ENCODE measurements at places on chromosomes 5 and 9.

DNA sequence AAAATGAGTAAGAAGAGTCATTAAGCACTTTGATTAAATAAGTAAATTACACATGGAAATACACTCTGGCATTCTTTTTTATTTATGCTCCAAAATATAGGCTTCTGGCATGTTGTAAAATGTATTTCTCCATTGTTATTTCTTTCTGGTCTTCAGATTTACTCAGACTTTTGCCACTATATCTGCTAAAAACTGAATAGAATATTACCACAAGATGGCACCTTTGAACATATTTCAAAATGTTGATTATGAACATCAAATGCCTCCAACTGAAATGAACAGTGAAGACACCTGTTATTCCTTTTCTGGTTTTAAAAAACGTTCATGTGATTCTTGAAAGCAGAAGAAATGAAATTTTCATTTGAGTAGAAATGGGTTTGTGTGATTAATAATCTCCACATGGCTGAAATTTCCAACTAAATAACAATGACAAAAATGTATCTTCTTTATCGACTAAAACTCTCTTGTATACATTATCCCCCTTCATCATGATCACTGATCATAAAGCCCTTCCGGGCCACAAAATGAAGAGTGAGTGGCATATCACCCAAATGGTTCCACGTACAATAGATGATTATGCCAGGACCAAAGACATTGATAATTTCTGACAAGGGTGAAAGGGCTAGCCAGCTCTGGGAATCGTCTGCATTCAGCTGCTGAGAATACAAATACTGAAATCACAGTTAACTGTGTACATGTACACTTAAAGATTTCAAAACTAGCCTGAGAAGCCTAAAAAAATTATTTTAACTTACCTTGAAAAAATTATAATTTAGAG, 23.8 kb downstream of the TYRP1 start:
- DNase-seq: no peak

GRCh38 chr9:123063177-123063598, 29.7 kb downstream of the GPR21 start:
- no peak for DNase-seq

DNA sequence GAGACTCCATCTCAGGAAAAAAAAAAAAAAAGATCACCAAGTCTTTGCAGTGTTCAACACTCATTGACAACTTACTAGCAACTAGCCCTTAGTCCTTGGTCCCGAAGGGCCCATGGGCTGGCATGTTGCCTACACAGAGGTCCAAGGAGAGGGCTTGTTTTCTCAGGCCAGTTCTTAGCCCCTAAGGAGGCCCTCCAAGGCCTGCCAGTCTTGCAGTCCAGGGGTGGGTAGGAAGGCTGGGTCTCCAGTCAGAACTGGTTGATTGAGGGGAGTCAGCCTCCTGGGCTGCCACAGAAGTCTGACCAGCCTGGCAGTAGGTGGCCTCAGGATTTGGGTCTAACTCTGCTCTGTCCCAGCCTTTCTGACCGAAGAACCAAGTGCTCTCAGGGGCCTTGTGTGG, 32.7 kb downstream of the IER5L start:
- no peak for DNase-seq

DNA sequence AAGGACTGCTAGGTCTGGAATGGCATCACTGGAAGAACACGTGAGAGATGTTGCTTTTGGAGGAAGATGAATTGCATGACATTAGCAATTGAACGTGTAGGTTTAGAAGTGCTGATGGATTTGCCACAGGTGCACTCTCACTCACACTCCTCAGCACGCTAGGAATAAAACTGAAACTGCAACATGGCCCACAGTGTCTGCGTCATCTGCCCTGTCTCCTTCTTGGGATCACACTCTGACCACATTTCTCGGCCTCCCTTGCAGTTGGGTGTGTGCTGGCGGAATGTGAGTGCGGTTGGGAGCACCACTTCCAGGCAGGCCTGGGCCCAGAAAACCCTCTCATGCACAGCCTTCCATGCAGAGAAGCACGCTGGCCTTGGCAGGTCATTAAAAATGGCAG, 152.8 kb upstream of the LHFPL2 start:
- DNase-seq: no peak

DNA sequence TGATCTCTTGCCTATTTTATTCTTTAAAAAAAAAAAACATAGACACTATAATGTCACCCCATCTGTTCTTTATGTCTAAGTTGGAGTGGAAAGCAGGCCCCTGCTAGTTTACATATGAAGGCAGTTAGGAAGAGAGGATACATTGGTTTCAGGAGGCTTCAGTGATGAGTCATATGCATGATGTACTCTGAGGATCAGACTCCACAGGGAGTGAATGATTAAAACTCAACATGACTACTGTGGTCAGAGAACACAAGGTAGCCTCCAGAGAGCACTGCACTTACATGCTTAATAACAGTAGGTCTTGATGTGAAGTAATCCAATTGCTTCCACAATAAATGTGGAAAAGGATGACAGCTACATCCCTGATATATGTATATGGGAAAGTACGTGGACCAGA, 22.7 kb upstream of the FSTL4 start:
- peak; percentile 71 for DNase-seq

GRCh38 chr5:11139217-11139865, 378.3 kb upstream of the DAP start:
- DNase-seq: no peak

DNA sequence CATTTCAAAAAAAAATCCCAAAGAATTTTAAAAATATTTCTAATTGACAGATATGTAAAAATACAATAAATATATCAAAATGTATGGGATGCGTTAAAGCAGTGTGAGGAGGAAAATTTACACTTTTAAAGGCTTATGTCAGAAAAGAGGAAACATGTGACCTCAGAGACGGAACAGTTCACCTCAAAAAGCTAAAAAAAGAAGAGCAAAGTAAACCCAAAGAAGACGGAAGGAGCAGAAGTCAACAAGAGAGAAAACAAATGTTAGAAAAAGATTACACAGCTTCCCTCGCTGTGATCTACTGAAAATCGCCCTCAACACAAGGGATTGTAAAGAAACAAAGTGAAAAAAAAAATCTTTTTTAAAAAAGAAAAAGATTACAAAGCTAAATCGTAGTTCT, 186.9 kb downstream of the AUH start:
- no peak for DNase-seq

- DNase-seq: no peak
Observed at GRCh38 chr5:138792195-138792790, 39.1 kb downstream of the CTNNA1 start.

DNA sequence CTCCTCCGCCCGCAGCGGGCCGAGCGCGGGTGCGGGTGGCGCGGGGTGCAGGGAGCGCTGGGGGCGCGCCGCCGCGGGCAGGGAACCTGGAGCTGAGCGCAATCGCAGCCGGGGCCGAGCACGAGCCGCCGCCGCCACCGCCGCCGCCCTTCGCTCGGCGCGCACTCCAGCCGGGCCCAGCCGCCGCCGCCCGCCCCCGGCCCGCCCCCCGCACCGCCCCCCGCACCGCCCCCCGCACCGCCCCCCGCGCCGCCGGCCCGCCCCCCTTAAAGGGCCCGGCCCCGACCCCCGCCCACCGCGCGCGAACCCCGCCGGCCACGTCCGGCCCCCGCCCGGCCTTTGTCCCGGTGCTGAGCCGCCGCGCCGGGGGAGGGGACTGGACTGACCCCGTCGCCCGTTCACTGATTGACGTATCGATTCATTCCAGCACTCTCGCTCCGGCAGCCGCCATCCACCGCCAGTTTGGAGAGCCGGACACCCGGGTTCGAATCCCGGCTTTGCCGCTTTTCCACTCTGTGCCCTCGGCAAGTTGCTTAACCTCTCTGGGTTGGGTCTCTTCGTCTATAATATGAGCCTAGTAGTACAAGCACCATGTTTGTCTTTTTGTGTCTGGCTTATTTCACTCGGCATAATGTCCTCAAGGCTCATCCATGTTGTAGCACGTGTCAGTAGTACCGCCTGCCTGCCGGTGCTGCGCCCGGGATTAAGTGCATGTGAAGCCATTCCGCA, at the start of gene SH3PXD2B:
SH3PXD2B (minus strand) TSS at position 168 of the 729 bp plus-strand sequence. CDS start 173 bp downstream, outside the sequence.
- peak; percentile 55 for DNase-seq

DNA sequence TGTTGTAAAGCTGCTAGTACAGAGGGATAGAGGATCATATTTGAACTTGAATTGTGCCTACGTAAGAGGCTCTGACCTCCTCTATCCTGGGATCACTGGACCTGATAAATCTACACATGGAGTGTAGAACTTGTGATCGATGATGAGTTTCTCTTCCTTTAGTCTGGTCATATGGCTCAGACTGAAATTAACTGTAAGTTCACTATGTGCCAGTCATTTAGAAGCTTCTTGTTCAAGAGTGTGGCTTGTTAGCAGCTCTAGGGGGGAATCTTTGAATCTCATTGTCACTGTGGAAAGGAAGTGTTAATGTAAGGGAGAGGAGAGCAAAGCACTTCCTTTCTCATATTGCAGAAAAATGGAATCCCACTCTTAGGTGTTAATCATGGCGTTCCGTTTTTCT, 12.1 kb downstream of the ZBTB34 start:
- DNase-seq: no peak

- DNase-seq: no peak
Observed at GRCh38 chr5:72458407-72458806, 48.8 kb downstream of the ZNF366 start.

DNA sequence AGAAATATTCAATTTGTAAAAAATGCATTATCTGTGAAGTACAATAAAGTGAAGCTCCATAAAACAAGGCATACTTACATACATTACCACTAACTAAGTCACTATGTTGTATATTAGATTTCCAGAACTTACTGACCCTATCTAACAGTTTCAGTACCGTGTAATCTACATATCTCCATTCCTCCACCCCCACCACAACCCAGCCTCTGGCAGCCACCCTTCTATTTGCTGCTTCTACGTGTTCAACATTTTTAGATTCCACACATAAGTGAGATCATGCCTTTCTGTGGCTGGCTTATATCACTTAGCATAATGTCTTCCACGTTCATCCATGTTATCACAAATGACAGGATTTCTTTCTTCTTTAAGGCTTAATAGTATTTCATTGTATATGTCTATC, 15.1 kb upstream of the HSDL2 start:
- DNase-seq: no peak

DNA sequence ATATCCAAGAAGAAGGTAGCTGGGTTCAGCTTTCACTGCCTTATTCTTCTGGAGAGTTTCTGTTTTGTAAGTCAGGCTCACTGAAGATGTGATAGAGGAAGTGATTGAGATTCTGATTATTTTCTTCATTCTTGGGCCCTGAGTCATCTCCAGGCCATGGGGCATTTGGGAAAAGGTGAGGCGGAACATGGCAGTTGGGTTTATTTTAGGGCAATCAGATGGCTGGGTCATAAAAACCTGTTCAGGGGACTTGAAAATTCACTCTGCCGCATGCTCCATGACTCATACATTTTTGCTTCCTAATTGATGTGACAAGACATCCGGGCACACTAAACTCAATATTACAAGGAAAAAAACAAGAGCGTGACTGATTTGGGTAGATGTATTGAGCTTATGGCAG, 265.7 kb upstream of the KLF4 start:
- peak; percentile 24 for DNase-seq

GRCh38 chr5:140875085-140876065, at the start of gene PCDHA12:
Gene PCDHA12, plus strand, starts transcription at chr5:140875308. Its CDS starts 165 bp downstream, at chr5:140875473.
- DNase-seq: no peak

DNA sequence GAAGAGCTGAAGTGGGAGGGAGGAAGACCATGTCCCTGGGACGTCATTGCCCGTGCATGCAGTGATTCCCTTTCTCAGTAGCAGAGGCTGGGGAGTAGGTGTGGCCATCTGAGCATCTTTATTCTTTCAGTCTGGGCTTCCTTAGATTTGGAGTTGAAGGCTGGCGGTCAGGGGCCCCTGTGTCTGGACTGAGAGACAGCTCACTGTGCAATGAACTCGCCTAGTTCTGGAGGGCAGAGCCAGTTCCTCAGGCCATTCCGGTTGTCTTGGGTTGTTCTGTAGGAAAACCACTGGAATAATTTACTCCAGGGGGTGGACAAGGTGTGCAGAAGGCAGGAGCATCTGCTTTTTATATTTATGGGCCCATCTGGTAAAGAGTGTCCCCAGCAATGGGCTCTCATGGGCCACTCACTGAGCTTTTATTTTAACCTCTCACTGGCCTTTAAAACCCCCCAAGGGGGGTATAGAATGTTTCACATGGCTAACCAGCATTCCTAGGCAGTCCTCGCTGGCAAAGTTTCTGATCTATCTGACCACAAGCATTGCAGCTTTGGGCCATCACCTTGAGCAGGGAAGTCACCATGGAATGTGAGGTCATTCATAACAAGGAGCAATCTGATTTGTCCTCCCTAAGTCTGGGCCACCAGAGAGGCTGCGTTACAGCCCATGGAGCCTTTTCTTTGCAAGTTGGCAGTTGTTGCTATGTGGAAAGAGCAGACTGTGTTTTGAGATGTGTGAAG, 9.2 kb downstream of the STC2 start:
- no peak for DNase-seq

DNA sequence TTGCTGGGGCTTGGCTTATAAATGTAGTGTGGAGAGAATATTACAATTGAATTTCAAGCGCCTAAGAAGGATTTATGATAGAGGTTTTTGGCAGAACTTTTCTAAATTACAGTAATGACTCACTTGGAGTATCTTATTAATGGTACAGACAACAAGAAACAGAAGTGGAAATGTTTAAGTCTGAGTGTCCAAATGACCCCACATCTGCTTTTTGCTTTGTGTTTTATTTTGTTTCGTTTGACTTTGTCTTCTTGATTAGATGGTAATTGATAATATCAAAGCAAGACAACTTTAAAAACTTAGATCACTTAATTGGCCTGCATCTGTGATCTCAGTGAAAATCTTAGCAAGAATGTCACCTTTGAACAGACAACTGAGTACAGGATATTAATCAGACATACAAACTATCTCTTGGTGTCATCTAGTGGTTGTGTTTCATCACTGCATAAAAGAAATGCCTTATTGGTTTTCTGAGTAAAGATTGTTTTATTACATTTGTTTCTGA, 577.4 kb downstream of the ISL1 start:
- DNase-seq: peak; percentile 46

DNA sequence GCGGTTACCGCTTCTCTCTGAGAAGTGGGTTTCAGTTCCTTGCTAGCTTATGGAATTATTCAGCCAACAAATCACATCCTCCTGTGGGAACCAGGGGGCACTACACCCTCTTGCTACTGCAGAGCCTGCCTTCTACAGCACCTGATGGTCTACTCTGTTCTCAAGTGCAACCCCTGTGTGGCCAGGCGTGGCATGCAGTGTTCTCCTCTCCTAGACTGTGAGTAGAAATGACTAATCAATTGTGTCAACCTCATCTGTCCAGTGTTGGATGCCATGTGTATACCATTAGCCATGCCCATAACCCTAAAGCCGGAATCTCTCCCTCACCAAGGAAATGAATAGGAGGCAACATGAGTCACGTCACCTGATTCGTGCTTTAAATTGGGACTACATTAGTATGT, 117.2 kb upstream of the LIFR start:
- DNase-seq: peak; percentile 19
